Right atrium auricular region (tissue), 2 donors: ENCODE measurements at places on chromosomes 5 and 9. TPM values are rescaled to one million over a fixed set of nuclear protein-coding genes. Genes with fewer than 3 reads are reported as not detected.
A peak's percentile ranks its signal among the peaks of the same experiment; 100 is the strongest.

NUP214 gene
- total RNA-seq = 31.6 TPM

DNA sequence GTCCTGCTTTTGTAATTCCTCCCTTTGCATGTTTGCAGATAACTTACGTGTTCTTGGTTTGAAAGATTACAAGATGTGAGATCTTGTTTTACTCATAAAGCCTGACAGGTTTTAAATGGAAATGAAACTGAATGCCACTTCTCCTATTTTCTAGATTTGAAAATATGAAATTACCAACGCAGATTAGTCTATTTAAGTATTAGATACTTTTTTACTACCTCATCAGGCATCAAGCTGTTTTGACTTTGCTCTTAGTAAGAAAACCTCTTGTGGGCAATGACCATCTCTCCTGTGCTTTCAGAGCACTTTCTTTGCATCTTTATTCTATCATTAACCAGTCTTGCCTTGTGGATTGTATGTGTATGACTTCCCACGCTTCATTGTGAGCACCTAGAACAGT, 3.5 kb downstream of the DMXL1 start:
- DNase-seq = no peak

DNA sequence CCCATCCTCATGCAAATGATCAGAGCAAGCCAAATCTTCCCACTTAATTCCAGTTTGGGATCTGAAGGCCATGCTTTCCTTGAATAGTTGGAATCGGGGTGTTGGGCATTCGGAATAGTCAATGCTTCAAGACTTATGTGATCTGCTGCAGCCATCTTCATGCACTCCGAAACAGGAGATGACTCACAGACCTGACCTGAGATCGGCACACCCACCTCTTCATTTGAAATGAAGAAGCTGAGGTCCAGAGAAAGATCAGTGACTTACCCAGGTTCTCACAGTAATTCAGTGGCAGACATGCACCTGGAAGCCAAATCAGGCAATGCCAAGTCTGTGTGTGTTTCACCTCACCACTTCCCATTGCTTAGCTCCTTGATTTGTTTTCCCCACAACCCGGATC, 33.0 kb downstream of the FOXD1 start:
- DNase-seq = no peak

DNA sequence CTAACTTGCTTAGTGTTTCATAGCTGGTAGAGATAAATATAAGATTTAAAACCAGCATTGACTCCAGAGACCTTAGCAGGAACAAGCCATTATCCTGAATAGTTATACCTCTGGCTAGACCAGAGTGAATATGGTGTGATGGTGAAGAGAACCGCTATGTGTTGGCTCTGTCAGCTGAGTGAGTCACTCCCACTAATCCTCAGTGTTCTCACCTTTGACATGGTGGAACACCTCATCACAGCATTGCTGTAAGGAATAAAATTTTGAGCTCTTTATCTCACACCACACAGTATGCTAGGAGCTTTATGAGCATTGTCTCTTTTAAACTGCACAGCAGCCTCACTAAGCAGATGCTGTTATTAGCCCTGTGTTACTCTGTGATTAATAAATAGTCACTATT, 90.7 kb upstream of the DHFR start:
- no peak for DNase-seq

DNA sequence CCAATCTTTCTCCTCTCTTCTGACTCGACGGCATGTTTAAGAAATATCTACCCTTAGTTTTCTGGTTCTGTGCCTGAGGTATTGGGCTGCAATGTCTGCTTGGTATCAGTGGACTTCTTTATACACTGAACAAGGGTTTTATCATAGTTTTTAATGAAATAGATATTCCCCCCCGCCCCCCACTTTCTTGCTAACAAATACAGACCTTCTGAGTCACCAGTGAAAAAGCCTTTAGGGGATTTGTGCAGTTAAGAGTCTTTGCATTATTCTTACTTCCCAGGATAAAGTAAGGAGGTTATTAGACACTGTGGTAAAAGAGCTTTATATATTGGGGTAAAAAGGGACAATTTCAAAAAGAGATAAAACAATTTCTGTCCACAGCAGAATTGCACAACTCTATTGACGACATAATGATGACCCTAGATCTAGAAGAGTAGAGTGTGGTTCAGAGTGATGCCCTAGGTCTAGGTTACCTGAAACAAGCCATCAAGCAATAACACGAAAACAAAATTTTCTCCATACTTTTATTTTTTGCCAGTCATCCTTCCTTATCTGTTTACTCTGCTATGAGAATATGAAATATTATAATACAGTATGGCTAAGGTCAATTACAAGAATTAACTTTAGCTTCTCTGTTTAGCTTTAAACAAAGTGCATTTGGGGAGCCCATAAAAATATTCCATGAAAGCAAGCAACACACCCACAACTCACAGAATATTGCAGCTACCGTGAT, 110.7 kb downstream of the PLK2 start:
- DNase-seq = no peak

DNA sequence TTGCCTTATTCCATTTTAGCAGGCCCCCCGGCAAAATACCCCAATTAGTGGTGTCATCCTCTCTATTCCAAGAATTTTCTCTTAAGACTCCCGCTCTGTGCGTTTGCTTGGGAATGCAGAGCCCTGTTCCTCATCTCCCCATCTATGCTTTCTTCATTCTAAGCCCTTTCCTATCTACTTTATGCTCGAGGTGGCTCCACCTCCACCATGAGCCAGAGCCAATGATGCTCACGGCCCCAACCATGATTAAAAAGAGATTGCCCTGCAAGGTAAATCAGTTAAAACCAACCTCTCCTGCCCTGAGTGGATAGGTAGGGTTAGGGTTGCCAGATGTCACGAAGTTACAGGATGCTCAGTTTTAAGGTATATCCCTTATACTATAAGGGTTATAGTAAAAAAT, 677 bp upstream of the TXNDC15 start:
- DNase-seq = no peak

FOXD1 gene
- not detected for total RNA-seq

- no peak for DNase-seq
Measured at GRCh38 chr9:114896344-114896743, 34.0 kb downstream of the TNFSF8 start.

DNA sequence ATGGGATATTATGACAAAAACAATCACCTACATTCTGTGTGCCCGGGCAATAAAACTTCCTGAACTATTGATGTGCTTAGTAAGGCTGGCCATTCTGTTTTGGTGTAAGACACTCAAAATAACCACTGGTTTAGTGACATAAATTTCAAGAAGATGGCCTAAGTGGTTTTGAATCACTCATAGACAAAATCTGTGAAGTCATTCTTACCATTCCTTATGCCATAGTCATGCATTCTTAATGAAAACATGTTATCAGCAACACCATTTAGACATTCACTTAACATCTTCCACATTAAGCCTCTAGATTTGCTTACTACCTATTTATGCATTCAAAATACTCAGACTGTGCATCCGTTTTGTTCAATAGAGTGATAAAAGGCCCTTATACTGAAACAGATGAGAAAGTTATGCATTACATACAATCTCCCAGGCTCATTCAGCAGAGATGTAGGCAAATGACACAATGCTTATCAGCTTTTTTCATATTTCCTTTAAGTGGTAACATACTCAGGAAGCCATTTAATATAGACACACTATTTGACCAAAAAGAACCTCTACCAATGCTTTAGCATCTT, 848.8 kb upstream of the DMAC1 start:
- DNase-seq = no peak

CA9 gene
- 5.5 TPM for total RNA-seq

- no peak for DNase-seq
Measured at GRCh38 chr5:53601570-53601969, 41.1 kb downstream of the NDUFS4 start.

DNA sequence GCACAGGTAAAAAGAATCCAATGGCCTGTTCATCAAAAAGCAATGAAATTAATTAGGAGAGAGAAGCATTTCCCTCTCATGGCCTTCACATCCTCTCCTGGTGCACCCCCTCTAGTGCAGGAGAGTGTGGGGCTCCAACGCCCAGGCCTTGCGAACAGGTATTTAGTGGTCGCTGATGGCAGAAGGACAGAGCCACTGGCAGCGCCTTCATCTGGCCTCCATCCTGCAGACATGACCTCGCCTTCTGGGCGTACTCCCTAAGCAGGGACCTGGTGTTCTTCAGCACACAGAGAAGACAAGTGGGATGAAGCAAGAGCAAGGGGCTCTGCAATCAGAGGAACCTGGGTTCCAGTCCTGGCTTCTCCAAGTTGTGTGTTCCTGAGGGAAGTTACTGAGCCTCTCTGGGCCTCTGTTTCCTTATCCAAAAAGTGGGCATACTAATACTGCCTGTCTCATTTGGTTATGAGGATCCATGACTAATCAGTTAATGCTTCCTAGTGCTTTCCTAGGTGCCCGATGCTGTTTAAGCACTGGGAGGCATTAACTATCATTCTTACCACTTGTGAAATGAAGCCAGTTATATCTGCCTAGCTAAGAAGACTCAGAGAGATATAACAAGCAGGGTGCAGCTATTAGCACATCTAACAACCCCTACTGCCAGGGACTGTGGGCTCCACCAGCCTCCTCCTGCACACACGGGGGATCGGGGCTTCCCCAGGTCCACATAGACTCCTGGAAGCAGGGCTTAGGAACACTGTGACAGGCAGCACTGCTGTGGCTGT, 77.3 kb downstream of the SEMA4D start:
- DNase-seq = no peak

- no peak for DNase-seq
Measured at GRCh38 chr5:62661126-62661525, 82.5 kb downstream of the LRRC70 start.

GRCh38 chr5:85266692-85267091, 882.0 kb upstream of the EDIL3 start:
- no peak for DNase-seq

CCDC192 gene
- total RNA-seq = not detected

GRCh38 chr5:166726406-166726805, 1565.0 kb upstream of the WWC1 start:
- DNase-seq = no peak

- DNase-seq = no peak
Measured at GRCh38 chr9:130129432-130130061, 42.7 kb upstream of the NCS1 start.

TSLP gene
- total RNA-seq = 2.3 TPM

DIPK1B gene
- total RNA-seq = 45.1 TPM

FREM1 gene
- 2.2 TPM for total RNA-seq

ORM2 gene
- total RNA-seq = not detected

- no peak for DNase-seq
Measured at GRCh38 chr5:170132976-170133448, 27.3 kb downstream of the FOXI1 start.

- no peak for DNase-seq
Measured at GRCh38 chr9:38059233-38059936, 9.6 kb downstream of the SHB start.

- no peak for DNase-seq
Measured at GRCh38 chr5:67204821-67205220, 8.2 kb upstream of the CD180 start.

DNA sequence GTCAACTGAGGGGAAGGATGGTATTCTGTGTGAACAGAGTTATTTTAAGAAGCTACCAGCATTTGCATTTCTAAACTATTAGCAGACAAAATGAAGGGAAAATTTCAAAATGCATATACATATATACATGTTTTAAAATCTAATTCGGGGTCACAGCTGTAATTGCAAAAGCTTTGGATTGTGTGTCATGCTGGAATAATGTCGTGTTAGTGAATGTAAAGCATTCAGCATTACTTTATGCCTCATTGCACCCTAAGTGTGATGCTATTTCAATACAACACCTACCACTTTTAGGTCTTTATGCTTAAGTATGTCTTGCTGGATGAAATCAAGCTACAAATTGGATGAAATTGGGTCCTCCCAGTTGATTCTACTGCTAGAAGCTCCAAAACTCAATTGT, 687.6 kb upstream of the MEF2C start:
- DNase-seq = no peak

- DNase-seq = no peak
Measured at GRCh38 chr5:141677415-141677814, 4.6 kb downstream of the ARAP3 start.

DNA sequence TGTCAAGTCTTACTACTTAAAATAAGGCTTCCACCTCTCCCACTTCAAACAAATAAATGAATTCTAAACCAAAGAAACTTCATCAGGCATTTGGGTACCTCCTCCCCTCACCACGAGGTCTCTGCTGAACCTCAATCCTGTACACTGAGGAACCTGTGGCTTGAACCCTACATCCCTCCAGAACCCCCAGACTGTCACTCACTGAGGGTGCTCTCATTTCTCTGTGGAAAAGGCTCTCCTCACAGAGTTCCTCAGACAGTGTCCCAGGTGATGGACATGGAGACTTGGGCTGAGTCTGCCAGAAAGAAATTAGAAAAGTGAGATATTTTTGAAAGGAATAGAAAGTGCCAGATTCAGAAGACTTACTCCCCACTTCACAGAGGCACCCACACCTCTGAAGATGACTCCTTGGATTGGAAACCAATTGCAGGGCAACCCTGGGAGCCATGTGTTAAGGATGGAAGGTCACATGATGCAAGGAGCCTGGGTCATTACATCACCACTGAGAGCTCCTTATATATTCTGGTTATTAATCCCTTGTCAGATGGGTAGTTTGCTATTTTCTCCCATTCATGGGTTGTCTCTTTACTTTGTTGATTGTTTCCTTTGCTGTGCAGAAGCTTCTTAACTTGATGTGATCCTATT, 19.8 kb downstream of the MLANA start:
- DNase-seq = no peak

FANCC gene
- total RNA-seq = 1.8 TPM

DNA sequence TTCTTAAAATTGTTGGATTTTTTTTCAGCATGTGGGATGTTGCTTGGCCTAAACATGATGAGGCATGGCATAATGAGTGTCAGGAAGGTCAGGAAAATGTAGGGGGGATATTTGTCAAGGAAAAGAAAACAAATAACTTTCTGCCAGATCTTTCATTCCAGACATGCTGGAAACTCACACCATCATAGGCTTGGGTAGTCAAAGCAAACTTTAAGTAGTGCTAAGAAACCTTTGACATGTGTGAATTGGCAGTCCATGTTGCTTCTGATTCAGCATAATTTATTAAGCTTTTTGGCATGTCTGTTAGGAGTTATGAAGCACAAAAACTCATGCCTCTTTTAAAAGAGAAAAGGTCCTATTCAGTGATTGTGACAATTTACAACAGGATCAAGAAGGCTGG, 61.3 kb upstream of the MTAP start:
- no peak for DNase-seq

RECK gene
- 8.9 TPM for total RNA-seq

- DNase-seq = peak; percentile 30
Measured at GRCh38 chr5:80573062-80573461, 3.0 kb upstream of the ANKRD34B start.

ALG2 gene
- total RNA-seq = 26.2 TPM

GRCh38 chr9:91758491-91758981, 191.5 kb downstream of the ROR2 start:
- no peak for DNase-seq

DNA sequence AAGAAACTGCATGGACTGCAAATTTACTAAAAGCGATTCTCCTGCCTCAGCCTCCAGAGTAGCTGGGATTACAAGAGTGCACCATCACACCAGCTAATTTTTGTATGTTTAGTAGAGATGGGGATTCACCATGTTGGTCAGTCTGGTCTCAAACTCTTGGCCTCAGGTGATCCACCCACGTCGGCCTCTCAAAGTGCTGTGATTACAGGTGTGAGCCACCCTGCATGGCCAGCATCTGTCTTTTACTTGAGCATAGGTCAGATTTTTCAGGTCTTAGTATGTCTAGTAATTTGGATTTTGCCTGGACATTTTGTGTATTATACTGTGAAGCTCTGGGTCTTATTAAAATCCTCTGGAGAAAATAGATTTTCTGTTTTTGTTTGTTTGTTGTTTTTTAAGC, 277.8 kb upstream of the VLDLR start:
- DNase-seq = no peak
